ENCODE measurements at places on chromosomes 16 and 17.

DNA sequence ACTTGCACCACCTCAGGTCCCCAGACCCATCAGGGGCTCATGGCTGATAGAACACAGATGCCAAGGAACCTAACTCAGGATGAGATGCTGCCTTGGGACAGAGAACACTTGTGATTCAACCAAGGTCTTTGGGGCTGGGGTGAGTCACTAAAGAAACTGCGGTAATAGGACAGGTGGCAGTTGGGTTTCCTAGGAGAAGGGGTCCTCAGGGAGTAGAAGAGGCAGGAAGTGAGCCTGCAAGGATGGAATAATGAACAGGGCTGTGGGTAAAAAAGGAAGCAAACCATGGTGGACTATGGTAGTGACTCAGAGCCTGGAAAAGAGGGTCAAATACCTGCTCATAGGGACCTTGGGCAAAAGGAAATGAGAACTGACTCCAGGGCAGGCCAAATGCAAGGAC lies 6.5 kb upstream of the PNPO start:
- DNase-seq: no peak

DNA sequence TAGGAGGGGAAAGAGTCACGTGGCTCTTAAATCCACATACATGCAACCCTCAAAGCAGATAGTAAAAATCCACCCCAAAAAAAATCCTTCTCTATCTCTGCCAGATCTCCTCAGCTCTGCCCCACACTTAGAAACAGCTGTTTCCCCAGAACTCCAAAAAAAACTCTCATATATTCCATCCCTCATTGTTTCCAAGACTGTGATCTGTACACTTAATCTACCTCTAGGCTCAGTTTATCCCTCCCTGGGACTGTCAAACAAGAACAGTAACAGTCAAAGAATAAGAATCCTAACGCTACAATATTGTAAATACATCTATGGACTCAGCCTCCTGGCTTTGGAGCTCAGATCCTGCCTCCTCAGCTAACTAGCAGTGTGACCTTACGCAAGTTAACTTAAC lies 11.6 kb downstream of the CUEDC1 start:
- DNase-seq: no peak

- DNase-seq: no peak
Measured at GRCh38 chr16:82601989-82602640, 24.7 kb upstream of the CDH13 start.

GRCh38 chr17:40457964-40458791 lies 14.9 kb downstream of the IGFBP4 start:
- no peak for DNase-seq

GRCh38 chr16:47920709-47921108 lies 235.1 kb downstream of the ABCC12 start:
- no peak for DNase-seq

GRCh38 chr16:71347146-71347545 lies 11.4 kb upstream of the CALB2 start:
- no peak for DNase-seq

DNA sequence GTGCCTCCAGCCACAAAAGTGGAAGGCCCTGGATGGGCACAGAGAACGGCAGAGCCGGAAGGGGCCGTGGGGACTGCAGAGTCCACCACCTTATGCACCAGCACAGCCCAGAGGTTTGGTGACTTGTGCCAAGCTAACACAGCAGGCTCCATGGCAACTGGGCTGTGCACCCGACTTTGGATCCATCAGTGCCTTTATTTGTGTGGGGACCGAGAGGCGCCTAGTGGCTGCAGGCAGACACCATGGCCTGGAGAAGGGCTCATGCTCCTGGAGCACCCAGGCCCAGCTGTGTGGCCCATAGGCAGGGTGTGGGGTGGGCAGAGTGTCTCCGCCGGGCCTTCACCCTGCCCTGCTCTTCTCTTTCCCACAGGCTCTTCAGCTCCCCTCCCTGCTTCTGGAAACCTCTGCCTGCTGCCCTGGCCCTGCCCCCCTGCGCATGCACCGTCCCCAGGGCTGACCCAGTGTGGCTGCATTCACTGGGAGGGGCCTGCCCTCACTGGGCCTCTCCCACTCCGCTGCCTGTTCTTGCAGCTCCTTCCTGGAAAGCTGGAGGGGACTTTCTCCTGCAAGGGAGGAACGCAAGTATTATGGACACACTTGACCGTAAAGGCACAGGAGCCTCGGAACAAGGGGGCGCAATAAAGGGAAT lies 10.1 kb downstream of the C16orf90 start:
- no peak for DNase-seq

- DNase-seq: no peak
Measured at GRCh38 chr17:13306310-13306962, 288.6 kb upstream of the ELAC2 start.

DNA sequence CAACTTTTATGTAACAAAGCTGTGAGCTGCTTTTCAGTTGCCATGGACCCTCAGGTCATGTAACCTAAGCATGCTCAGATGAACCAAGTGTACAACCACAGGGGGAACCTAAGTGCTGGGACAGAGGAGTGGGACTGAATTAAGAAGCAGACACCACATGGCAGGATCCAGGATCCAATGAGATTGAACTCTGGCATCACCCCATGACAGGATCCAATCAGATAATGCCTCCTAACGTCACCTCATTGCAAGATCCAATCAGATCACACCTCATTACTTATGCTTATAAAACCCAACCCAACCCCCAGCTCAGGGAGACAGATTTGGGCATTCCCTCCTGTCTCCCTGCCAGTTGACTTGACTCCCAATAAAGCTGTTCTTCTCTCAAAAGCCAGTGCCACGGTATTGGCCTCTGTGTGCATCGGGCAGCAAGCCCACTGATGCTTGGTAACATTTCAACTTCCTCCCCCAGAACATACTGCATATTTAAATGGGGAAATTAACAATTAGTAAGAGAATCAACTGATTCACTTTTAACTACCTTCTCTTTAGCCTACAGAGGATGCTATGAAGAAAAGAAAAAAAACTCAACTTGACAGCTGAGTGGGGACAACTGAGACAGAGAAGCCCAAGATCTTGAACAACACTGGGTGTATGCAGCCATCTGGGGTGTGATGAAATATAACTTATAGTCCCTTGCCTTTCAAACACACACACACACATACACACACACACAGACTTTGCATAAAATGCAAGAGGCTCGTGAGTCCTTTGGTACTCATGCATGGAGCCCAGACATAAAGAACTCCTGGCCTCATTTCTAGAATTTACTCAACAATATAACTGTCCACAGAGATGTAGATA lies 148.4 kb downstream of the SLC39A11 start:
- DNase-seq: no peak

GRCh38 chr16:89319886-89320781 lies 102.6 kb downstream of the ZNF778 start:
- DNase-seq: peak; percentile 58

- no peak for DNase-seq
Measured at GRCh38 chr17:80862978-80863377, 128.7 kb upstream of the CHMP6 start.

- no peak for DNase-seq
Measured at GRCh38 chr17:55694286-55694910, 28.3 kb downstream of the TMEM100 start.

DNA sequence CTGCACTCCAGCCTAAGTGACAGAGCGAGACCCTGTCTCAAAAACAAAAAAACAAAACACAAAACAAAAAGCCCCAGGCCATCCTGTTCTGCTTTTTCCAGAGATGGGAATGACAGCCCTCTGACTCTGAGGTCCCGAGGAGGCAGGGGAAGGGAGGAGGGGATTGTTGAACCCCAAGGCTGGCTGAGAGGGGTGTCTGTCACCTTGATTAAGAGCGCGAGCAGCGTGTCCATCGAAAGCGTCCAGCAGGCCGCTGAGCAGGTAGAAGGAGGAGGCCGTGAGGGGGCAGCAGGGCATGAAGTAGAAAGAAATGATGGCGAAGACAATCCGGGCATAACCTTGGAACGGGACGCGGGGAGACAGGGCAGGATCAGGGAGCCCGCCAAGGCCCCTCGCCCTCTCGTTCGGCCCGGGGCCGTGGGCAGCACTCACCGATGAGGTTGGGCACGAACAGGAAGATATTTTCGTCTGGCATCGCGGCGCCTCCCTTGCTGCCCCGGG lies 593 bp downstream of the CDIPT start:
- no peak for DNase-seq
